ENCODE measurements at places on chromosomes 3 and 15.

GRCh38 chr15:67839499-67839928, 331 bp downstream of the RNU6-1 start:
- no peak for DNase-seq

DNA sequence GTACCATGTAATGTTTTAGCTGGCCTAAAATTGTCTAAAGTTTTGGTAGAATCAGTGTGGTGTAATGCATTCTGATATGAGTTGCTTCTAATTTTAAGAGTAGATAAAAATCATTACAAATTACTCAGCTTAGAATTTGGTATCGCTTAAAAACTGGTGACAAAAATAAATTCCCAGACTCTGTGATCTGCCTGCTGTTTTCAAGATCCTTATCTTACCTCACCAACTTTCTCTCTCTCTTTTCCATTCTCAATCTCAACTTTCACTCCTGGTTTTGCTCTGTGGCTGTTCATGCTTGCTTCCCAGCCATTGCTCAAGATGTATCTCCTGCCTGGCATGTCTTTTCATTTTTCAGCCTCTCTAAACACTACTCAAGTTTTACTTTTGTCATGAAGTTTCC, 45.7 kb downstream of the TCF12 start:
- DNase-seq = no peak

- no peak for DNase-seq
Measured at GRCh38 chr15:97791824-97792792, 168.4 kb upstream of the ARRDC4 start.

- no peak for DNase-seq
Measured at GRCh38 chr3:177484926-177485325, 287.6 kb upstream of the TBL1XR1 start.

GRCh38 chr15:31024330-31024729, 32.9 kb upstream of the MTMR10 start:
- no peak for DNase-seq

GRCh38 chr3:125142940-125143339, 69.6 kb downstream of the SLC12A8 start:
- no peak for DNase-seq

GRCh38 chr3:115680803-115681345, 57.6 kb downstream of the GAP43 start:
- DNase-seq = no peak

GRCh38 chr3:157527131-157527881, 24.1 kb upstream of the VEPH1 start:
- no peak for DNase-seq

DNA sequence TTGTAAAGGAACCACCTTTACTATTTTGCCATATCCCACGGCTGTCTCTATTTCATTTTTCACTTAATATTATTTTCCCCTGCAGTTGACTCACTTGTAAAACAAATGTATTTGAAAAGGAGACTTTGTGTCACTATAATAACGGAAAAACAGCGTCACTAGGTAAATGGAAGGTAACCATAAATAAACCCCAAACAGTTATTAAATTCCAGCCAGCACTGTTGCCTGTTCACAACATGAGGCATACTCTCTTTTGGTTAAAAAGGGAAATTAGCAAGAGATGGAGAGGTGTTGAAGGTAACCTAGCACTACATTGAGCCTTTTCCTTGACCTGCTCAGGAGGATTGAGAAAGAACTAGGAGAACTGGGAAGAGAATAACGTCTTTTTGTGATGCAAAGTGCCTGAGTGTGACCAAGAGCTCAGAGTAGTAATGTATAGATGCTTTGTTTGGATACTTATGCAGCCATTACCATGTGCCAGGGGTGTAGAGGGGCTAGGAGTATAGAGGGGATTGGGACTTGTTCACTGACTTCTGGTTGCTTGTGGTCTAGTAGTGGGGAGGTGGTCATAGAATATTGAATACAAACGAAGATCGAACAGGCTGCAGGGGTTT, 19.6 kb downstream of the FLNB start:
- no peak for DNase-seq

DNA sequence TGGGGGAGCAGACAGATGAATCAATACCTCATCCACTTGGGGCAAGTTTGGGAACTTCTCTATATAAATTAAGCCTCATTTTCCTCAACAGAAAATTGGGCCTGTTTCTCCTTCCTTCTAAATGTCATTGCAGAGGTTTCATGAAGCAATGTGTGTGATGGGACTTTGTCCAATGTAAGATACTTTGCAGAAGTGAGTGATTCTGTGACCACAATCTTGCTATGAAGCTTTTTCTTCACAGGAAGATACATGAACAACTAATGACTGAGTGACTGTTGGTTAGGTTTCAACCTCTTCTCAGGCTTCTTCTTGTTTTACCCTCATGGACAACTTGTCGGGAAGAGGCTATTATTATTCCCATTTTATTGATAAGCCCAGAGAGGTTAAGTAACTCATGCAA, 11.0 kb downstream of the TMEM45A start:
- DNase-seq = no peak

- peak; percentile 72 for DNase-seq
Measured at GRCh38 chr3:57078344-57078634, 17.8 kb downstream of the SPATA12 start.

DNA sequence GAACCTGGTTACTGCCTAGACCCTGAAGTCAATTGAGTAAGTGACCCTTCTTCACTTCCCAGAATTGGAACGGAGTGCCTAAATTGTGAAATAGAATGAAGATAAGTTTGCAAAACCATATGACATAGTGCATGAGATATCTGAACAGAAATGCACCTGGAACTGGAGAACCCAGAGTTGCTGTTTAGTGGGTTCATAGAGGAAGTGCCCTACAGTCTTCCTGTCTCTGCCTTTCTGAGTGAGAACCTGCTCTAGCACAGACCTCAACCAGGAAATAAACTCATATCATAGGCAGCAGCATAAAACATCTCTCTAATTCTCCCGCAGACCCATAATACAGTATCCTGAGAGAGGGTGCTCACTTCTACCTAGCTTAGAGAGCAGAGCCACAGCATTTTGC, 82.9 kb downstream of the EOMES start:
- DNase-seq = no peak

DNA sequence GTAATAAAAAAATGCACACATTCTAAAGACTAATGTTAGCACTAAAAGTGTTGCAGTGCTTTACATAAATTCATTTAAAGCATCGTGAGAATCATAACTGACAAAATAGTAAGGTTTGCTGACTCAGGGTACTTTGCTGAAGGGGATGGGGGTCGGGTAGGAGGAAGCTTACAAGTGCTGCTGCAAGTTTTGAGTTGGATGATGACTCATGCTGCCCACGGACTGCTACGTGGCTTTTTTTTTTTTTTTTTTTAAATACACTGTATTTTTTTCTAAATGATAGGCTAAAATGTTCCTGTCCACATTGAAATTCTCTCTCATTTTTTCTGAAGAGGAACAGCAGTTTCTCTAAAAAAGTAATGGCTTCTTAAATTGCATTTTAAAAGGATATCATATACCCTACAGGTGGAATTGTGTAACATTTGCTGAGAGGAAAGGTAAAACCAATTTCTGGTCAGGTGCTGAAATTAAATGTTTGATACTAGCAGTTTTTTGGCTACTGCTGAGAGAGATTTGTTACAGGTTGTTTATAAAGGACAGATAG, 2.2 kb downstream of the MAPK6 start:
- DNase-seq = no peak

DNA sequence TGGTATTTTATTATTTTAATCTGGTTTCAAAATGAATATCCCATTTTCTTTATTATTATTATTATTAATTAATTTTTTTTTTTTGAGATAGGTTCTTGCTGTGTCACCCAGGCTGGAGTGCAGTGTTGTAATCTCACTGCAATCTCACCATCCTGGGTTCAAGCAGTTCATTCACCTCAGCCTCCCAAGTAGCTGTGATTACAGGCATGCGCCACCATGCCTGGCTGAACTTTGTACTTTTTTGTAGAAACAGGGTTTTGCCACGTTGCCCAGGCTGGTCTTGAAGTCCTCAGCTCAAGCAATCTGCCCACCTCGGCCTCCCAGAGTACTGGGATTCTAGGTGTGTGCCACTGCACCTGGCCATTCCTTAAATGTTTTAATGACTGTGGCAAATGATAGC, 28.6 kb downstream of the DAG1 start:
- no peak for DNase-seq

- no peak for DNase-seq
Measured at GRCh38 chr3:30641416-30642251, 35.2 kb downstream of the TGFBR2 start.

DNA sequence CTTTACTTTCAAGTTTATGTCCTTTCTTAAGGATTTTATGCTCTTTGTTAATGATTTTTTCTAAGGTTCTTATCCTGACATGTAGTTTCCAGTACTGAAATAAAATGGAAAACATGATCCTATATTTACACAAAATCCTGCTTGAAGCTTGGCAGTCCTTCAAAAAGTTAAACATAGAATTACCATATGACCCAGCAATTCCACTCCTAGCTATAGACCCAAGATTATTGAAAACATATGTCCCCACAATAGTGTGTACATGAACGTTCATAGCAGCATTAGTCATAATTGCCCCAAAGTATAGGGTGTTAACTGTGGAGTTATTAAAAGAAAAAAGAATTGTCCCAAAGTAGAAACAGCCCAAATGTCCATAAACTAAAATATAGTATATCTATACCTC, 33.2 kb downstream of the ITGB5 start:
- DNase-seq = no peak

DNA sequence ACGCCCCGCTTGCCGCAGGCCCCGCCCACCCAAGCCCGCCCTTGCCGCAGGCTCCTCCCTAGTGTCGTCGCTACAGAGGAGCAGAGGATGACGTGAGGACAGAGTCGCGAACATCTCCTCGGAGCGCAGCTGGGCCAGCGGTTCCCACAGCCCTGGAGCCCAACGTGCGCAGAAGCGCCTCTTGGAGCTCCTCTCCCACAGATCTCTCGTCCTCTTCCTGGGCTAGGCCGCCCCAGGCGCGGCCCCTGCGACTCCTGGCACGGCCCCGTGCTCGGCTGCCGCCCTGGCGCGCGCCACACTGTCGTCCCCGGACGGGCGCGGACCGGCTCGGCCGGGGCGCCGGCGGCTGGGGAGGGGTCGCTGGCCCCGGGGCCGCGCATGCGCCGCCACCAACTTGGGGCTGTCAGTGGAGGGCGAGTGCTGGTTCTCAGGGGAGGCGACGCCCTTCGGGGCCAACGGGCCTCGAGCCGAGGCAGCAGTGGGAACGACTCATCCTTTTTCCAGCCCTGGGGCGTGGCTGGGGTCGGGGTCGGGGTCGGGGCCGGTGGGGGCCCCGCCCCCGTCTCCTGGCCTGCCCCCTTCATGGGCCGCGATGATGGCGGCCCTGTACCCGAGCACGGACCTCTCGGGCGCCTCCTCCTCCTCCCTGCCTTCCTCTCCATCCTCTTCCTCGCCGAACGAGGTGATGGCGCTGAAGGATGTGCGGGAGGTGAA, at the start of gene TRPC1:
Gene TRPC1 (plus strand): TSS at position 67 of the 714 bp plus-strand sequence. CDS start 526 bp downstream, at position 593.
- DNase-seq = peak; percentile 77

GRCh38 chr3:10815487-10815886, 541 bp upstream of the SLC6A11 start:
- peak; percentile 28 for DNase-seq

DNA sequence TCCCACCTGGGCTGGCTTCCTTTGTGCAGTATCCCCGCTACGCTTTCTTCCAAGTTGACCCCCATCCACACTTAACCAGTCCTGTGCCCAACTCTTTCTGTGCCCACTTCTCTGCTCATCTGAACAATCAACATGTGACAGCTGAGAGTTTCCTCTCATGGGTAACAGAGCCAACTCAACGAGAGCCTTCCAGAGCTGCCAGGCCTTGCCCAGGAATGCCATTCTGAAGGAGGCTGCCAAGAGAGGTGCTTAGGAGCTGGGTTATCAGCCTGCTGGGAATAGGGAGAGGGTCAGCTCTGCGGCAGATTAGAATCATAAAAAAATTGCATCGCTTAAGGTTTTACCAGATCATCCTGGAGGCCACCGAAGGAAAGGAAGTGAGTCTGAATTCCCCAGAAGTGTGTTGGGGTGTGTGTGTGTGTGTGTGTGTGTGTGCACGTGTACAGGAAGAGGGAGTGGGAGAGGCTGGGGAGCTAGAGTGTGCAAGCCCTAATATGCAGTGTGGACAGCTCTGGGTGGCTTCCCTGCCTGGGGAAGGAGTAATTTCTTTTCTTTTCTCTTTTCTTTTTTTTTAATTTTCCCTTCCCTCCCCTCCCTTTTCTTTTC, 66.7 kb downstream of the ITGA11 start:
- no peak for DNase-seq

DNA sequence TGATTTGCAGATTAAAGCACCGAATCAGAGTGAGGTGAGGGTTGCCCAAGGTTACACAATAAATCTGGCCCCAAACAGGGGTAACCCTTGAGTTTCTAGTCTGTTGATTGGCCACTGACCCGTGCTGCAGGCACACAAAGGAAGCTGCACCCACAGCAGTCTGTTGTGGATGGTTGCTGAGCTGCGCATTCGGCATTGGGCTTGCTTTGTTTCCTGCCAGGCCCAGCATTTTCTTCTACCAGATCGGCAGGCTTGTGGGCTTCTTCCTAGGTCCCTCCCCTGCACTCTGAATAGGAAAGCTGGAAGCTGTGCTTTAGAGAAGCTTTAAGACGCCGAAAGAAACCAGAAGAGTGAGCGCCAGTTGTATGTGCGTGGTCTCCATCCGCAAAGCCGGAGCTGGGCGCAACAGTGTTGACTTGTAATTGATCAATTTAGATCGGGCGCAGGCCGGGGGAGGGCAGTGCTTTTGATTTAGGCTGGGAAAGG, 12.1 kb downstream of the B3GNT5 start:
- no peak for DNase-seq

DNA sequence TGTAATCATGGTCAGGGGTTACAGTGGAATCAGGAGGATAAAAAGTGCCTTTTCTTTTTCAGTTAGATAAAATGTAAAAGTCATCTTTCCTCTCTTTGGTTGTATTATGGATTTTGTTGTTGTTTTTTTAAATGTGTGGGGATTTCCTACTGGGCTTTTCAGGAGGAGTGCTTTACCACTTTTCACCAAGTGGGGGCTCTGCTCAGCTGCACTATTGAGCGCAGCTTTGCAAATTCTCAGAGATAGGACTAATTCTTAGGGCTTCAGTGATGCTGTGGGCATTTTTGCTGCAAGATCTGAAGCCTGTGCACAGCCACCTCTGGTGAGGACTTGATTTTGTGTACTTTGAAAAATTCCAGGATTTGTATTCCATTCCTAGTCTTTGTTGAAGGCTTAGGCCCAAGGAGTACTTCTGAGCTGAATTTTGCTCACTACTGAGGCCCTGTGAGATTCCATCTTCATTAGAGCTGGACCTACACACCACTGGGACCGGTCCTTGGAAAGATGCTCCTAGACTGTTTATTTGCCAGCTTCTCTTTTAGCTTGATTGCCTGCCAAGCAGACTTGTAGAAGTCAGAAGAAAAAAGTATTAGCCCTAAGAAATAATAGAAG, 7.5 kb downstream of the GNB5 start:
- no peak for DNase-seq
